ENCODE measurements at places on chromosomes 3 and 15. TPM values are rescaled to one million over a fixed set of nuclear protein-coding genes. Genes with fewer than 3 reads are reported as not detected.

Gene PP2D1
- total RNA-seq, result not detected

DNA sequence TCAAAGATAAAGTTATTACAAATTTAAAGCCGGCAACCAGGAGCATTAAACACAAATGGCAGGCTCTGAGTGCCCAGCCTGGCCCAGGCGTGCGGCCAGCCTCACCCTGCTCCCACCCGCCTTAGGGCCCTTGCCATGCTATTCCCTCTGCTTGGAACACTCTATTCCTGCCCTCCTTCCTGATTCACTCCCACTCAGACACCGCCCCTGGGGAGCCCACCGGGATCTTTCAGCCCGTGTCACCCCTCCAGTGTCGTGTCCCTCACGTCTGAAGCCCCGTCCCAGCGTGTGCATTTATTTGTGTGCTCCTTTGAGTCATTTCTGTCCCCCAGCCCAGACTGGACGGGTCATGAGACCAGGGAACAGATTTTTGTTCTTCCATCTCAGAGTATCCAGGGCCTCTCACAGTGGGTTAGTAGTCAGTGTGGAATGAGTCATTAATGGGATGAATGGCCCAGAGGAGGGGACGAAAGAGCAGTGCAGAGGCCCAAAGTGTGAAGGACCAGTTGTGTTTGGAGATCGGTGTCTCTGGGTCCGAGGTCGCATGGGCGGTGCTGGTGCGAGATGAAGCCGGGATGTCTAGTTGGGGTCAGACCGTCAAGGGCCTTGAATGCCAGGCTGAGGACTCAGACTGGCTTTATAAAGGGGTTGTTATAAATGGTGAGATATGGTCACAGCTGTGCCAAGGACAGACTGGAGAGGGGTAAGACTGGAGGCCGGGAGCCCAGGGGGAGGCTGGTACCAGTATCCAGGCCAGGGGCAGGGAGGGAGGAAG lies 58.9 kb upstream of the SLC6A6 start:
- no peak overlapping the region for H3K27ac ChIP-seq
- DNase-seq, result peak; percentile 86
- H3K36me3 ChIP-seq, result no peaks in the 10 kb centered on the region

- no peak overlapping the region for H3K4me3 ChIP-seq
- peaks cover 3% of the 10 kb centered on the region for H3K27me3 ChIP-seq
- no peaks in the 10 kb centered on the region for H3K4me1 ChIP-seq
- no peak overlapping the region for H3K27ac ChIP-seq
Measured at GRCh38 chr15:77002436-77002835, 7.5 kb downstream of the PSTPIP1 start.

Gene SLCO3A1
- 5.3 TPM for total RNA-seq

DNA sequence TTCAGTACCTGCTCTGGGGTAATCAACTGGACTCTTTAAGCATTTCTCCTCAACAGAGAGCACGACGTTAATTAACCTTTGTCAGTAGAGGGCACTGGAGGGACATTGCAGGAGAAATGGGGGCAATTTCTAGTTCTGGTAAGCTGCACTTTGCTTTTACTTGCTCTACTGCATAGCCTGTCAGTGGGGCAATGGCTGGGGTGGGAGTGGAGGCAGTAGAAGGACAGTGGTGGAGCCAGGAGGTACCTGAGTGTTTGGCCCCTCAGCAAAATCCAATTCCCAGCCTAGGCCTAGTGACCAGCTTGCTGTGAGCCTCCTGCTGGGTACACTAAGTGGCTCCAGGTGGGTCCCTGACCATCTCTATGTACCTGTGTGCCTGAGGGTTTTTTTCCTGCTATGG lies 18.3 kb upstream of the MED12L start:
- DNase-seq, result no peak
- no peak overlapping the region for H3K4me3 ChIP-seq
- no peaks in the 10 kb centered on the region for H3K4me1 ChIP-seq

- peak; percentile 65 for DNase-seq
- no peak overlapping the region for H3K27ac ChIP-seq
- no peaks in the 10 kb centered on the region for H3K36me3 ChIP-seq
- H3K4me3 ChIP-seq, result no peak overlapping the region
- no peaks in the 10 kb centered on the region for H3K4me1 ChIP-seq
Measured at GRCh38 chr3:42262525-42262924, 3.5 kb downstream of the CCK start.

Gene SCN5A
- under 0.01 TPM for total RNA-seq

Measured in osteoblast (primary cell).